HT1080 (cell line): ENCODE measurements at places on chromosomes 12 and 14.

DNA sequence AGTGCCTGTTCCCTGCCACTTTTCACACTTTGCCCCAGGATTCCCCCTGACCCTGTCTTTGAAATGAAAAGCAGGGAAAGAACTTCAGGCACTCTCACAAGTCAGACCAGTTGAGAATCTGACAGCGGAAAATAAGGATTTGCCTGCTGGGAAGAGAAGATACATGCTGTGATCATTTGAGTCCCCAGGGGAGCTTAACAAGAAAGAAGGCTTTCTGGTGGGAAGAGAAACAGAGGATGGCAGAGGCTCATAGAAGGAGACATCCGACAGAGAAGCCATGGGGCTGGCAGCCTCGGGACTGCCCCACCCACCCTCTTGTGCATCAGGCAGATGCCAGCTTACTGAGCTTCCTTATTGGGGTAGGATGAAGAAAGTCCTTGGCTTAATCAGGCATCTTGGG is 11.9 kb downstream of the TTC9 start:
- DNase-seq = no peak

GRCh38 chr14:63701606-63702299 is 26.1 kb downstream of the SGPP1 start:
- no peak for DNase-seq

DNA sequence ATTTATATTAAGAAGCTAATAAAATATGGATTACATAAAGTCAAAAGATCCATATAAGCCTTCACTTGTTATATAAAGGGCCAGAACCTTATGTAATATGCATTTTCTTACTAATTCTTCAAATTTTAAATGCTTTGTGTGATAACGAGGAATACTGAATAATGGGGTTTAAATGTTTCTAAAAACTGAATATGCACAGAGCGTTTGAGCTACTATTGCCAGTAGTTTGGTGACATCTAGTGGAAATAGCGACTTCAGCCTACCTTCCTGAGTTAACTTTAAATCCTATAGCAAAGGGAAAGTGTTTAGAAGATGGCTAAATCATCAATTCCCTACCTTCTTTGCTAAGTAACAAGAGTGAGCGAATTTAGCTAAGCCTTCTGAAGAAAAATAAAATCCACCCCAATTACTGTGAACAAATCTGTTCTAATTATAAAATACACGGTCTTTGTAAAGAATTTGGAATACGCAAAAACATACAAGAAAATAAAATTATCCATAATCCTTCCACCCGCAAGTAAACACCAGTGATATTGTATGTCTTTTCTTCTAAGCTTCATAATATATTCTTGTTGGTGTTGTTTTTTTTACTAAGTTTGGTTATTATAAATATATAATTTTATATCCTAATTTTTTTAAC is 115.5 kb upstream of the G2E3 start:
- peak; percentile 33 for DNase-seq

DNA sequence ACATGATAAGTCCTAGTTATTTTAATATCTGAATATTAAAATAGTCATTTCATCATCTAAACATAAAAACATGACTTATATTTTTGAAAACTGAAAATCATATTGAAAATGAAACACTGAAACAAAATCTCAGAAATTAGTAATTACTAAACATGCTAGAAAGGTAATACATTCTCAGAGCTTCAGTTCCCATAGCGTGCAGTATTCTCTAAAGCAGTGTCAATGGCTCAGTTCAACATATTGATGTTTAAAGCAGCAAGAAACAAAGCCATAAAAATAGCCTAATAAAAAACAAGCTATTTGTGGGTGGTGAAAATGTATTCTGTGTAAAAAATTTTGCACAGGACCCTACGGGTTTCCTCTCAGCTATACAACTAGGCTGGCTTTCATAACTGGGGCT is 1337.4 kb downstream of the FSCB start:
- no peak for DNase-seq

DNA sequence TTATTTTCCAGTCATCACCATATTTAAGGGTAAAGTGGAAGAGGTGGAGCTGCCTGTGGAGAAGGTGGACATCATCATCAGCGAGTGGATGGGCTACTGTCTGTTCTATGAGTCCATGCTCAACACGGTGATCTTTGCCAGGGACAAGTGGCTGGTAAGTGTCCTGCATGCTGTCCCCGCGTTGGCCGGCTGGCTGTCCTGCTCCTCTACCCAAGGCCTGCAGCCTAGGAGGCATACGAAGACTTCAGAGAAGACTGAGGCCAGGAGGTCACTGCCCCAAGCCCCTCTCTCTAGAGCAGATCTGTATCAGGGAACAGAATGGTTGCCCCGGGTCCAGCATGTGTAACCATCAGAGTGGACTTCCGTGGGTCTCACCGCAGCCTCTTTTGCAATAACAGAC is 77.7 kb downstream of the PRMT8 start:
- DNase-seq = no peak

DNA sequence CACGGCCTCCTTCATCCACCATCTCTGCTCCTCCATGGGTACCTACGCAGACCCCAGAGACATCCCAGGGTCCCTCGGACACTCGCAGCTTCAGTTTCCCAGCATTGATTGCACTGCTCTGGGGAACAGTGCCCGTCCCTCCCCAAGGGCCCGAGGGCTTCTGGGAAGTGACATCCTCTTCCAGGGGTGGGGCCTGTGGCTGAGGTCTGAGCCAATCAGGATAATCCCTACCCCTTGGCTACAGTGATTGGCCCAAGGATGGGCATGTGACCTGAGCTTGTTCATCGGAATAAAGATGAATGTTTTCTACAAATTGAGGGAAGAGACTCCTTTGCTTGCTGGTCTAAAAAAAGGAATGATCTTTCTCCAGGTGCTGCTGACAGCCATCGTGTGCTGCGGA is 37.3 kb upstream of the MYL2 start:
- DNase-seq = peak; percentile 71

GRCh38 chr12:48758186-48758585 is 30.7 kb downstream of the ADCY6 start:
- peak; percentile 23 for DNase-seq

GRCh38 chr12:3980504-3981272 is 107.5 kb upstream of the PARP11 start:
- no peak for DNase-seq

- no peak for DNase-seq
Measured at GRCh38 chr12:19003987-19004619, 125.4 kb upstream of the PLEKHA5 start.
